ENCODE measurements at places on chromosomes 16 and 17.
A peak's percentile ranks its signal among the peaks of the same experiment; 100 is the strongest.

DNA sequence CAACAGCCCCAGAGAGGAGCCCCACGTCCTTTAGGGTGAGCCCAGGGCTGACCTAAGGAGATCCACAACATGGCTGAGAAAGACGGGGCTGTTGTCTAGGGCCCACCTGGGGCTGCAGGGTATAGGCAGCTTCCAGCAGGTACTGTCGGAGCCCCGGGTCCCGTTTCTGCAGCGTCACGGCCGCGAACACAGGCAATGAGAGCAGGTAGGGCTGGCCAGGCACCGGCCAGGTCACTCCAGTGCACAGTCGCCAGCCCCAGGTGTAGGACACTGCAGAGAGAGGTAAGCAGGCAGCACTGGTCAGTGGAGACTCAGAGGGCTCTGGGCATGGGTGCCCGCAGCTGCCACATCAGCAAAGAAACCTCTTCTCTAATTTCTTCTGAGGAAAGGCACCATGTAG is 115.2 kb downstream of the LITAF start:
- DNase-seq: no peak

- DNase-seq: no peak
Measured at GRCh38 chr16:67936880-67937605, 393 bp upstream of the PSMB10 start.

- no peak for DNase-seq
Measured at GRCh38 chr17:80393241-80393890, 21.6 kb upstream of the ENDOV start.

DNA sequence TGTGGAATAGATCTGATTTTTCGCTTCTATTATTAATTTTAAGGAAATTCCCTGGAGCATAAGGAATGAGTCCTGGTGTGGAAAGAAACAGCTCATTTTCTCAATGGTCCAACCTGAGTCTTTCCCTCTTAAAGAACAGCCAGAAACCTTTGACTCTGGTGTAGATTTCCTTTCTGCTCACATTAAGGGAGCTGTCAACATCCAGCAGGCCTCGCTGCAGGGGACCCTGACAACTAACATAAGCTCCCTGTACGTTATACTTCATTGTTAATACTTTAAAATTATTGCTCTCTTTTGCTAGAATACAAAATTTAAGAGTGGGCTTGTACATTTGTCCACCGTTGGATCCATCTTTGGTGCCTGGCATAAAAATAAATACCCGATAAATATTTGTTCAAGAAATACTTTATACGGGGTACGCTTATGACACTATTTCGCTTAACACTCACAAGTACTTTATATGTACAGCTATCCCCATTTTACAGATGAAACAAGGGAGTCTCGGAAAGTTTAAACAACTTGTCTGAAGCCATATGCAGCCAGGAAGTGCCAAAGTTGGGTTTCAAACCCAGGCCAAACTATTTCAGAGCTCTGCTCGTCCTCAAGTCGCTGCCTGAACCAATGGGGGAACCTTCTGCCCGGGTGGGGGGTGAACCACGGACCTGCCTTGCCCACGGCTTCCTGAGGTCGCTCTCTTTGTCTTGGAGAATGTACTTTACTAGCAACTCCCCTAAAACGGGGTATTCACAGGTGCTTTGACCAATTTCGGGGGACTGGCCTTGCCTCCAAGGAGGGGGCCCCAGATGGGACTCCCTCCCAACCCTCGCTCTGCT is 611 bp downstream of the SMARCE1 start:
- no peak for DNase-seq

- DNase-seq: no peak
Measured at GRCh38 chr17:17750881-17751280, 69.6 kb downstream of the RAI1 start.

DNA sequence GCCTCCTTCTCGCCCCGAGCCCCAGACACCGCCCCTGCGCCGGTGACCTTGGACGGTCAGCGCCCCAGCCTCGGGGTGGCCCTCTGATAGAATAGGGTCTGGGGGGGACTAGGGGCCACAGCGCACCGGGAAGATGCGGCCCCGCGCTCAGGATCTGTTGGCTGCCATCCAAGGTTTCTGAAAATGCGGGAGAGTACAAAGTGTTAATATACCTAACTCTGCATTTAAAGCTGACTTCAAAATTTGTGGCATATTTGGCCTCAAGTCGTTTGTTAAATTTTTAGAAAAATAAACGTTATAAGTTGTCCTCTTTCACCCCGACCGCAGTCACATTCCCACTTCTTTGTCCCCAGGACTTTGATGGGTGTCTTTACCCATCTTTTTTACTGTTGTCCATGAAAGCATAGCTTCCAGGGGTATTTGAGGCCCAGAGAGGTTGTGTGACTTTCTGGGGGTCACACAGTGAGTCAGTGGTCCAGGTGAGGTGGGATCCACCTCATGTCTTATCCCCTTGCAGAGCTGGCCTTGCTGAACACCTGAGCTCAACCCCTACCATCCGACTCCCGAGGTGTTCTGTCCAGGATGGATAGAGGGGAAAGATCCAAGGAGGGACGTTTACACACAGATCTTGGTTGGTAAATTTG is 796 bp downstream of the NT5M start:
- DNase-seq: no peak

- DNase-seq: no peak
Measured at GRCh38 chr16:16016388-16016964, 67.1 kb downstream of the ABCC1 start.

DNA sequence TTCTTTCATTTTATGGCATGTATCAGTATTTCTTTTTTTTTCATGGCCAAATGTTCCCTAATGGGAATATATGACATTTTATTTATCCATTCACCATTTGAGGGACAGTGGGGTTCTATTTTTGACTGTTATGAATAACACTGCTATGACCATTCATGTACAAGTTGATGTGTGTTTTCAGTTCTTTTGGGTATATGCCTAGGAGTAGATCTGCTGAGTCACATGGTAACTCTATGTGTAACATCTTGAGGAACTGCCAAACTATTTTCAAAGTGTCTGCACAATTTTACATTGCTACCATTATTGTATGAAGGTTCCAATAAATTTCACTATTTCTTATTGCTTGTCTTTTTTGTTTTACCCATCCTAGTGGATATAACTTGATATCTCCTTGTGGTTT is 223.0 kb downstream of the TANC2 start:
- peak; percentile 77 for DNase-seq

- DNase-seq: no peak
Measured at GRCh38 chr17:44773140-44773539, 14.4 kb downstream of the ADAM11 start.

GRCh38 chr16:86992587-86992986 is 324.6 kb downstream of the C16orf95 start:
- DNase-seq: no peak

All from foreskin fibroblast (primary cell).